ENCODE measurements at places on chromosomes 12 and 14. TPM values are rescaled to one million over a fixed set of nuclear protein-coding genes. Genes with fewer than 3 reads are reported as not detected.

GRCh38 chr12:96769400-96769799 lies 137.7 kb upstream of the NEDD1 start:
- H3K27ac ChIP-seq, result no peak overlapping the region
- peaks cover 2% of the 10 kb centered on the region for H3K36me3 ChIP-seq

- 0 out of 2 replicates have a peak, but pooled peaks cover 4% of the 10 kb centered on the region for H3K36me3 ChIP-seq
- H3K4me1 ChIP-seq, result peaks cover 5% of the 10 kb centered on the region
- H3K27ac ChIP-seq, result no peak overlapping the region
- H3K27me3 ChIP-seq, result no peaks in the 10 kb centered on the region
- DNase-seq, result no peak
- H3K4me3 ChIP-seq, result no peak overlapping the region
Measured at GRCh38 chr14:105330491-105330895, 15.9 kb downstream of the PACS2 start.

- DNase-seq, result no peak
- no peak overlapping the region for H3K27ac ChIP-seq
- peaks cover 4% of the 10 kb centered on the region for H3K36me3 ChIP-seq
- no peaks in the 10 kb centered on the region for H3K27me3 ChIP-seq
- no peak overlapping the region for H3K4me3 ChIP-seq
- H3K4me1 ChIP-seq, result no peaks in the 10 kb centered on the region
Measured at GRCh38 chr12:63308671-63309070, 157.7 kb upstream of the AVPR1A start.

DNA sequence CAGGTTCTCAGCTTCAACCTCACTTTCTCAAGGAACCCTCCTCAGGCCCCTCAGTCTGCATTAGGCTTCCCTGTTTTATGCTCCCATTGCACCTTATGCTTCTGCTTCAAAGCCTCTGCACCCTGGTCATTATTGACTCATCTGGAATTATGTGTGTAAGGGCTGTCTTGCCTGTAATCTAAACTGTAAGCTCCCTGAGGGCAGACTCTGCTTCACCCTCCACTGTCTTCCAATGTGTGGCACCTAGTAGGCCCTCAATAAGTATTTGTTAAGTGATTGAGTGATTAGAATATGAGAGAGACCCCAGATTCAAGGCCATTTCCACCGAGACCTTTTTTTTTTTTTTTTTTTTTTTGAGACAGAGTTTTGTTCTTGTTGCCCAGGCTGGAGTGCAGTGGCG lies 79.1 kb downstream of the VCPKMT start:
- no peaks in the 10 kb centered on the region for H3K36me3 ChIP-seq
- H3K4me1 ChIP-seq, result no peaks in the 10 kb centered on the region
- no peak overlapping the region for H3K4me3 ChIP-seq
- H3K27me3 ChIP-seq, result no peaks in the 10 kb centered on the region
- no peak overlapping the region for H3K27ac ChIP-seq

GRCh38 chr14:76993752-76994151 lies 34.8 kb downstream of the IRF2BPL start:
- no peak overlapping the region for H3K27ac ChIP-seq
- H3K36me3 ChIP-seq, result no peaks in the 10 kb centered on the region
- H3K4me1 ChIP-seq, result peaks cover 16% of the 10 kb centered on the region
- no peak for DNase-seq

DNA sequence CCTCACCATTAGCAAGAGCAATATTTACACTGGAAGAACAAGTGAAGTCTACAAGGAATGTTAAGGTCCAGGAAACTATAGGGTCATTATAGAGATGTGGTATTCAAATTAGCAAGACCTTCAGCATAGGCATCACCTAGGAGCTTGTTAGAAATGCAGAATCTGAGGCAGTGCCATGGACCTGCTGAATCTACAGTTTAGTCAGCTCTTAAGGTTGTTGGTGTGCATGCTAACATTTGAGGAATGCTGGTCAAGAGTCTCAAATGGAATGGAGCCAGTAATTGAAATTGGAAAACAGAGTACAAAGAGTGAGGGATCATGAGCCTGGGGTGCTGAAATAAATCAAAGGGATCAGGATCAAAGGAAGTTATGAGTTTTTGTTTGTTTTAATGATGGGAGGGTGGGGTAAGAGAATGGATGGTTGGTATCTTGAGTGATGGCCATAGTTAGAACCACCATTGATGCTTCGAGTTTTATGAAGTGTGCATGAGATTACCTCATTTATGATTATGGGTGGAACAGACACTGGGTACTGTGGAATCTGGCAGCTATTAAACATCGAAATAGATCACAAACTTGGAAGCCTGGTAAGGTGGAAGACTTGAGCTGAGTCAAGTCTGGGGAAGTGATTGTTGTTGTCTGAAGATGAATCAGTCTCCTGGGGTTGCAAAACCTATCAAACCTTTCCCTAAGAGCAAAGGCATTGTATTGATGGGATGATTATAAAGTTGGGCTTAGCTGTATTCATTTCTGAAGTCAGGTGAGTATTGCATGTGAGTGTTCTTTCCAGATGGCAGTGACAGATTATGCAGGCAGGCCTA lies 323.3 kb upstream of the E2F7 start:
- no peak for DNase-seq
- no peak overlapping the region for H3K4me3 ChIP-seq
- no peaks in the 10 kb centered on the region for H3K27me3 ChIP-seq
- no peaks in the 10 kb centered on the region for H3K36me3 ChIP-seq
- H3K27ac ChIP-seq, result no peak overlapping the region

DNA sequence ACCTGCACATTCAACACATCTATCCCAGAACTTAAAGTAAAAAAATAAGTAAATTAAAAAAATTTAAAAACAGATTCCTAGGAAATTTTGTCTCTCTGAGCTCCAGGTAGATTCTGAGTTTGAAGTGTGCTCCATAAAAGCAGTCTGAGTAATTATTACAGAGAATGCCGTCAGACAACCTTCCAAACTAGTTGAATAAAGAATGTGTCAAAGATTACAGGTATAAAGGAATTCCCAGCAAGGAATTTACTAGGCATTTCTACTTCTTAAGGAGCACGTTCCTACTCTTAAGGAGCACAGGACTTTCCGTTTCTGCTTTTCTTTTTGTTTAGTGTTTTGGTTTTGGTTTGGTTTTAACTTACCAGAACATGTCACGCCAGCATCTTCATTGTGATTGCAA lies 7.1 kb downstream of the CD163 start:
- H3K27me3 ChIP-seq, result no peaks in the 10 kb centered on the region
- peaks cover 4% of the 10 kb centered on the region for H3K36me3 ChIP-seq
- no peak for DNase-seq
- H3K4me1 ChIP-seq, result peaks cover 10% of the 10 kb centered on the region

DNA sequence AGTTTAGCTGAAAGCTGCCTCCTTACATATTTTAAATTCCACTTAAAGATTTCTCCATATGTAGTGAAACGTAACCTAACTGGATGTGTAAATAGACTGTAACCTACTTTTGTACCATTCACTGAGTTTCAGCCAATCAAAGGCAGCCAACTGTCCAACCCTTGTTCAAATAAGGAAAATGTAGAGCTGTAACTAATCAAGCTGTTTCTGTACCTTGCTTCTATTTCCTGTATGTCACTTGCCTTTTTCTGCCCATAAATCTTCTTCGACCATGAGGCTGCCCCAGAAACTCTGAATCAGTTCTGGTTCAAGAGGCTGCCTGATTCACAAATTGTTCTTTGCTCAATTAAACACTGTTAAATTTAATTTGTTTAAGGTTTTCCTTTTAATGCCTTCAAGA lies 6.3 kb downstream of the SLC7A8 start:
- peaks cover 24% of the 10 kb centered on the region for H3K36me3 ChIP-seq
- peaks cover 7% of the 10 kb centered on the region for H3K4me1 ChIP-seq
- no peak overlapping the region for H3K4me3 ChIP-seq
- H3K27me3 ChIP-seq, result no peaks in the 10 kb centered on the region

- DNase-seq, result no peak
Measured at GRCh38 chr14:50044042-50044651, 72.2 kb downstream of the VCPKMT start.

Gene CYP27B1
- total RNA-seq, result 6.1 TPM

Gene IRF2BPL
- 60.1 TPM for total RNA-seq

Gene PROX2
- not detected for total RNA-seq

Gene COX8C
- total RNA-seq, result not detected

Gene GUCY2C
- total RNA-seq, result 1.3 TPM

Gene TEX52
- 0.20 TPM for total RNA-seq
